ENCODE measurements at places on chromosomes 5 and 9.

DNA sequence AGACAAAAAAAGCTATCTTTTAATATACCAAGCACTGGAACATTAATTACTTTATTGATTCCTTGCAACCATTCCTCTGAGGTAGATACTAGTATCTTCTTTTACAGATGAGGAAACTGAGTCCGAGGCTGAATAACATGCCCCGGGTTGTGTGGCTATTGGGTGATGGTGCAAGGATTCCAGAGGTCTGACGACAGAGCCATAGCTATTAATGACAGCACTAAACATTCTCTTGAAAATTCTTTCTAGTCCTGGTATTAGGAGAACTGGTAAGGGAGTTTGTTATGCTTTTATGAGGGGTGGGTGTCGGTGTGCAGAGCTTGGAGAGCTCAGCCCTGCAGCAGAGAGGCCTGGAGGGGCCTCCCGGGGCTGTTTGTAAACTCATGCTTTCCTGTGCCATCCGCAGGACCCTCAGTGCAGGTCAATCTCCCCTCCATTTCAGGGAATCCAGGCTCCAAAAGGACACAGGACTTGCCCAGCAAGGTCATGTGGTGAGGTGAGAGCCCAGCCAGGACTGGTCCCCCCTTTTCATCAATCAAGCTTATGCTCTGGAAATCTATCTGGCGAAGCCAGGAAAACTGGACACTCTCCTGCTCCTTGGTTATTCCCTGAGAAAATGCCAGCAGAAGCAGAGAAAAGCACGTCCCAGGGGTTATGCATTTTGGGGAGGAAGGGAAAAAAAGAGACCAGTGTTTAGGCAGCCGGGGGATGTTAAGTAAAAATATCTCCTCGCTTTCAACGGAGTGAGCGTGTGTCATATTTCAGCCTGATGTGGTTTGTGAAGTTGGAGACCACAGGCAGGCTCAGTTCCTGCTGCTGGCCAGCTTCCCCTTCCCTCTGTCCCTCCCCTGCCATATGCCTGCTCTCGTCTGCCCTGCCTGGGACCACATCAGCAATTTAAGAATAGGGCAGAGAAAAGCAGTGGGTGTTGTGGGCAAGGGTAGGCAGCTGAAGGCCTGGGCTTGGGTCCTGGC, 3.7 kb downstream of the GSN start:
- no peak for DNase-seq

GRCh38 chr9:91082731-91083130, 279.0 kb downstream of the AUH start:
- DNase-seq, result no peak

- DNase-seq, result no peak
These were observed 80.4 kb downstream of the ALDH7A1 start for GRCh38 chr5:126514558-126515141.

- no peak for DNase-seq
These were observed 213.0 kb downstream of the FSTL4 start for GRCh38 chr5:133399247-133399891.

DNA sequence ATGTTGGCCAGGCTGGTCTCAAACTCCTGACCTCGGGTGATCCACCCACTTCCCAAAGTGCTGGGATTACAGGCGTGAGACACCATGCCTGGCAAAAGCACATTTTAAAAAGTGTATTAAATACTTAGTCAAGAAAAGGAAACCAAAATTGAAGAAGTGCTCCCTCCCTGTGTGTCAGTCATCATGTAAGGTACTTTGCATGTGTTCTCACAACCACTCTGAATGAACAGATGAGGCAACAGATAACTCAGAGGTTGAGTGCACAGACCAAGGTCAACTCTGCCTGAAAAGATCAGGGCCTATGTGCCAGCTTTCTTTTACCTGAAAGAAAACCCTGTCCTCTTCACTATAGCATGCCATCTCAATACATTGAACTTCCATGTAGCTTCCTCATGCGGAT, 289.7 kb downstream of the MRPS30 start:
- no peak for DNase-seq

DNA sequence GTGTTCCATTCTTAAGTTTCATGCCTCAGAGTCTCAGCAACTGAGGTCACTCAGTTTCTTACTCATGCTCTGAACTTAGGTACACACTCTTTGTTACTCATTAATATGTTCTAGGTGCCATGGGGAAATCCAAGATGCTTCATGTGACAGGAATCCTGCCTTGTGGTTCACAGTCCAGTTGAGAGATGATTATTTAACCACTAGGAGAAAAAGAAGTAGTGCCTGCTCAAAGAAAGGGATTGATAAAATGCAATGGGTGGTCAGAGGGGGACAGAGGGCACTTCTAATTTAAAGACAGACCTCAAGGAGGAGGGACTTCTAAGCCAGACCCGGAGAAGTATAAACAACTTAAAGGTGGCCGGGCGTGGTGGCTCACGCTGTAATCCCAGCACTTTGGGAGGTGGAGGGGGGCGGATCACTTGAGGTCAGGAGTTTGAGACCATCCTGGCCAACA, 69.0 kb downstream of the UGCG start:
- peak; percentile 98 for DNase-seq

GRCh38 chr9:112844771-112845542, 45.7 kb downstream of the SLC46A2 start:
- DNase-seq, result no peak

DNA sequence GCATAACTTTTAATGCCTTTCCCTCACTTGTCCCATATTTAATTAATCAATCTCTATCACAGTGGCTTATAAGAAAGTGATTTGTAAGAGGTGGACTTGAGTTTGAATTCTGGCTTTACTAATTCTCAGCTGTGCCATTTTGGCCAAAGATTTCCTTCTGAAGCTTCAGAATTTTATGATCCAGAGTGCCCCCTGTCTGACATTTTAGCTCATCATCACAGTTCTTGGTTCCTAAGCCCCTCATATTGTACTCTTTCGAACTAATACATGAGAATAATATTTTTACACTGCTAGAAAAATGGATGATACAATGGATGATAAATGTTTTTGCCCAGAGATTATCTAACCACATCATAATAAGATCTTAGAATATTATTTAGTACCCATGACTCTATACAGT, 1014.1 kb downstream of the PTPRD start:
- DNase-seq, result no peak

GRCh38 chr5:20145240-20145639, 157.2 kb upstream of the CDH18 start:
- no peak for DNase-seq

- DNase-seq, result no peak
These were observed 148.7 kb downstream of the LURAP1L start for GRCh38 chr9:12923468-12924009.

DNA sequence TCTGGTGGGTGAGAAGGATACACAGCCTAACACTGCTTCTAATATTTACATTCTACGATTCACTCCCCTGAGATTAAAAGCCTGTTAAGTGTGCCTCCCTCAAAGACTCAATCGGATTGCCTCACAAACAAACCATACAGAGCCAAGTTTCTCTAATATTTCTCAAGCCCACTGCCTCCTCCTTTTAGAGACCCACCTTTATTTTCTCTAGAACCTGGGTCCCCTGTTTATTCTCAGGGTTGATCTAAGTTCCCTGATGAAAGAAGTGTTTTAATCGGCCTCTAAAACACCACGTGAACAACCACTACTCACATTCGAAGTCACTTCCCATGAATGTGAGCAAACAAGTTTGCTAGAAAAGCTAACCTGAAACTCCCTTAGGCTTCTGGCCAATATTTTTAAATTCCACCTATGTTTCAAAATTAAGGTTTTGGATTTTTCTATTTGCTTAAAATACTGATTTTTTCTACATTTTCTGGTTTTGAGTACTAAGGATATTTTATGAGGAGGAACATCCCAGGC, 76.5 kb downstream of the GLIS3 start:
- no peak for DNase-seq

DNA sequence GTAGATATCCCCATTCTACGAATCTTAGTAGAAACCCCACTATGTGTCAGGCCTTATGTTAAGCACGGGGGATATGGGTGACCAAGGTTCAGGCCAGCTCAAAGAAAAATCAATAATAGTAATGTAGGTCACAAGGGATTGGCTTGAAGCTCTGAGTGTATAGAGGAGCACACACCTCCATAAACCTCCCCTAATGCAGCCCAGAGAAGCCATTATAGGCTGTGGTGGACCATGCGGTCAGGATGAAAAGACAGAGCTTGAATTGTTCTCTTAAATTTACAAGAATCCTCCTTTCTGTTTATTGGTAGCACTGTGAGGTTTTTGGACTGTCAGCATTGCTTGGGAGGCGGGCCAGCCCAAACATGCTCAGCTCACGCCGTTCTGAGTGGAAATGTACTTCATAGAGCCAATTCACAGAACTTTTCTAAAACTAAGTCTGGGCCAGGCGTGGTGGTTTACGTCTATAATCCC, 9.1 kb downstream of the PDE6A start:
- no peak for DNase-seq

DNA sequence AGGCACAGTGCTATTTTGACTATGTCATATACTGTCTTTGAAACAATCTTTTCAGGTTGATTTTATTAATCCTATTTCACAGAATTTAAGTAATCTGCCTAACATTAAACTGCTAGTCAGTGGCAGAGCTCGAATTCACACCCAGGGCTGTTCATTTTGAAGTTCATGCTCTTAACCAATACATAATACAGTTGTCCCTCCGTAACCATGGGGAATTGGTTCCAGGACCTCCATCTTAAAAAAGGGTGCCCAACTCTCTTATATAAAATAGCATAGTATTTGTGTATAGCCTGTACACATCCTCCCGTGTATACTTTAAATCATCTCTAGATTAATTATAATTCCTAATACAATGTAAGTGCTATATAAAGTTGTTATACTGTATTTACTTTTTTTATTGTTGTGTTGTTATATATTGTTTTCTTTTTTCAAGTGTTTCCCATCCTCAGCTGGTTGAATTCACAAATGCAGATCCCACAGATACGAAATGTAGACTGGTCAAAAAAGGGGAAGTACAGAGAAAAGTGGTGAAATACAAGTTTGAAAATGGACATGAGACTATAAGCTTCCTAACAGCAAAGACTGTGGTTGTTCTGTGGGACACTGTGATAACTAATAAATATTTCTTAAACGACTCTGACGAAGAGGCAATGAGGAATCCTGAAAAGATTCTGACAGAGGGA, 18.3 kb downstream of the RFX3 start:
- no peak for DNase-seq

- DNase-seq, result no peak
These were observed 456.5 kb upstream of the ZNF608 start for GRCh38 chr5:125202871-125203438.

- DNase-seq, result no peak
These were observed 20.2 kb downstream of the RETREG1 start for GRCh38 chr5:16596581-16596940.

DNA sequence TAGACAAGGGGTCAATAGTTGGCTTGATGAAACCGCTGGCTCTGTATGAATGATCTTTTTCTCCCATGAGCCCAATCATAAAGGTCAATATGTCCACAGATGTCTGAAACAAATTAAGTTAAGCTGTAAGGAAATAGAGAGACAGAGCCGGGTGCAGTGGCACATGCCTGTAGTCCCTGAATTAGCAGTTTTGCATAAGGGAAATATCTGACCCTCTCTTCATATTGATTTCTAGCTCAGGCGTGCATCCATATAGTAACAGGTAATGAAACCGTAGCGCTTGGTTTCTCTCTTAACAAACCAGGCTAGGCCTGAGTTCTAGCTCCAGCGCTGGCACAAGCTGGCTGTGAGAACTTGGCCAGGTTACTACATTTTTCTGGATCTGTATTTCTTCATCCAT, 118.1 kb upstream of the ERCC6L2 start:
- DNase-seq, result no peak

GRCh38 chr9:96057155-96057554, 181.7 kb downstream of the ERCC6L2 start:
- DNase-seq, result no peak

DNA sequence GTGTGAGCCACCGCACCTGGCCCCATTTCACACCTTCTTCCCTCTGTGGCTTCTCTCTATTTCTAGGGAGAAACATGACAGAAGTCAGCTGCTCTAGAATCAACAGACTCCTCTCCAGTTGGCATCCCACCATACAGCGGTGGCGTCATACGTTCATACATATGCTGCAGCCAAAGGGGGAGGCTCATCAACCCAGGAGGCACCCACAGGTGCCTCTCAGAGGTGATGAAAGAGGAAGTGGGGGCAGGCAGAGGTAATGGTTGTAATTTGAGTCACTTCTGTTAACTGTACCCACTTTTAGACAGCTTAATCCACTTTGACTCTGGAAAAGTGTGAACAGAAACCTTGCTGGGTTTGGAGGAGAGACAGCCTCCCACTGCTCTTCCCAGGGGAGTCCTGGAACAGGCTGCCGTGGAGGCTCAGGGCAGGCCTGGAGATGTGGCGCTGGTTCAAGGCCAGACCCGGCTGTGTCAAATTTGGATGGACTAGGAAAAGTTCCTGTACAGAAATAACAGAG, 47.3 kb upstream of the SUB1 start:
- DNase-seq, result no peak

All from epithelial cell of prostate (primary cell).